Large intestine (tissue), 12 donors: ENCODE measurements at places on chromosomes 12 and 14. TPM values are rescaled to one million over a fixed set of nuclear protein-coding genes. Genes with fewer than 3 reads are reported as not detected.

- no peaks in the 10 kb centered on the region for H3K27me3 ChIP-seq
- peak overlapping the region; percentile 96 for H3K4me3 ChIP-seq
- peaks cover 30% of the 10 kb centered on the region for H3K36me3 ChIP-seq
- H3K27ac ChIP-seq: peak overlapping the region; percentile 87
- DNase-seq: peak; percentile 38
- H3K4me1 ChIP-seq: peaks cover 10% of the 10 kb centered on the region
Measured at GRCh38 chr12:56042843-56043242, 1.1 kb downstream of the RPS26 start.

TXNDC16 gene
- 12.7 TPM for polyA plus RNA-seq

DNA sequence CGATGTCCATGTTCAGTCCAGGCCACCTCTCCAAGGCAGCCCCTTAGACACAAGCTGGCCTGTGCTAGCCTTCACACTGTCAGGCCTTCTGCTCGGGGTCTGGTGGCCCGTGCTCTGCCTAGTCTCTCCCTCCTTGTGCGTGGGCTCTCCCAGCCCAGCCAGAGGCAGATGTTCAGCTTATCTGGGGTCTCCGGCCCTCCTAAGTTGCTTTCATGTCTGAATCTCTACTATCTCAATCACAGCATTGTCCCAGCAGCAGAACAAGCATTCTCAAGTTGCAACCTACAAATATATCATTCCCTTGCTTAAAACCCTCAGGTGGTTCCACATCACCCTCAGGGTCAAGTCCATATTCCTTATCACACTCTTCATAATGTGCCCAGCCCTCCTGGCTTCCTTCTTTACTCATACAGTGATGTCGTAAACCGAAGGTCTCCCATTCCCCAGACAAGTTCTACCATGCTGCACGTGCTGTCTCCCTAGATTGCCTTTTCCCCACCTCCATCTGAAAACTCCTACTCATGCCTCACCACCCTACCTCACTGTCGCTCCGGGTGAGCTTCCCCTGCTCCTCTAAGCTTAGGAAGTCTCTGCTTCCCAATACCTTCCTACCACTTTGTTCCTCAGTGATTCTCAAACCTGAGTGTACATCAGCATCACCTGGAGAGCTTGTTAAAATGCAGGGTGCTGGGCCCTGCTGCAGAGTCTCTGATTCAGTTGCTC lies 1.5 kb downstream of the KRT73 start:
- H3K27ac ChIP-seq: no peak overlapping the region
- H3K4me1 ChIP-seq: no peaks in the 10 kb centered on the region
- no peak overlapping the region for H3K4me3 ChIP-seq

ADAM21 gene
- 0.09 TPM for polyA plus RNA-seq

IL22 gene
- polyA plus RNA-seq: not detected

ADCY4 gene
- polyA plus RNA-seq: 10.5 TPM

DNA sequence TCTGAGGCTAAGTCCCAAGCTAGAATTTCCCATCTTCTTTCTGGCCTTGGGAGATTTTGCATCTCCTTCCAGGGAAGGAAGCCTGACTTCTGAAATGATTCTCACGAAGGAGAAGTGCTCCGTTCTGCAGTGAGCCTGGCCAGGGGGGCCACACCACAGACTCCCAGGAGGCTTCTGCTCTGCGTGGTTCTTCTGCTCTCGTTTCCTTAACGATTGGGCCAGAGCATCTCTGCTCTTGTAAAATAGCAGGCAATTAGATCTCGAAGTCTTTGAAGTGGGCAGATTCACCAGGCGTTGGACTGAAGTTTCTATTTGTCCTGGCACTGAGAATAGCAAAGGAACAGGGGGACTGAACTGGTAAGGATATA lies 6.7 kb upstream of the BATF start:
- no peaks in the 10 kb centered on the region for H3K36me3 ChIP-seq
- no peaks in the 10 kb centered on the region for H3K4me1 ChIP-seq
- H3K27ac ChIP-seq: no peak overlapping the region
- peaks cover 8% of the 10 kb centered on the region for H3K27me3 ChIP-seq
- no peak overlapping the region for H3K4me3 ChIP-seq

GRCh38 chr14:71492346-71492745 lies 439.9 kb upstream of the RGS6 start:
- DNase-seq: no peak
- H3K4me1 ChIP-seq: peaks cover 14% of the 10 kb centered on the region
- no peaks in the 10 kb centered on the region for H3K27me3 ChIP-seq

OR10AD1 gene
- 0.37 TPM for polyA plus RNA-seq

GRCh38 chr14:27528328-27528727 lies 930.5 kb upstream of the NOVA1 start:
- no peak overlapping the region for H3K27ac ChIP-seq
- no peaks in the 10 kb centered on the region for H3K36me3 ChIP-seq
- no peaks in the 10 kb centered on the region for H3K4me1 ChIP-seq

GRCh38 chr12:79298506-79298905 lies 392.3 kb downstream of the PAWR start:
- no peak for DNase-seq
- no peak overlapping the region for H3K27ac ChIP-seq
- H3K27me3 ChIP-seq: no peaks in the 10 kb centered on the region
- no peaks in the 10 kb centered on the region for H3K4me1 ChIP-seq
- H3K36me3 ChIP-seq: no peaks in the 10 kb centered on the region

DNA sequence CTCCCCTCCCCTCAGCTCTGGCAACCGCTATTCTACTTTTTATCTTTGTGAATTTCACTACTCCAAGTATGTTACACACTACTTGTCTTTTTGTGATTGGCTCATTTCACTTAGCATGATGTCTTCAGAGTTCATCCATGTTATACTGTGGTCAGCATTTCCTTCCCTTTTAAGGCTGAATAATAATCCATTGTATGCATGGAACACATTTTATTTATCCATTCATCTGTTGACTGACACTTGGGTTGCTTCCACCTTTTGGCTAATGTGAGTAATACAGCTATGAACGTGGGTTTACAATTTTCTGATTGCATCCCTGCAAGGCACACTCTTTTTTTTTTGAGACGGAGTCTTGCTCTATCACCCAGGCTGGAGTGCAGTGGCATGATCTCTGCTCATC lies 53.0 kb upstream of the FUT8 start:
- H3K36me3 ChIP-seq: no peaks in the 10 kb centered on the region
- no peak overlapping the region for H3K27ac ChIP-seq
- H3K27me3 ChIP-seq: no peaks in the 10 kb centered on the region
- H3K4me1 ChIP-seq: peaks cover 12% of the 10 kb centered on the region
- no peak for DNase-seq

SSTR1 gene
- 24.6 TPM for polyA plus RNA-seq

SMIM41 gene
- 0.88 TPM for polyA plus RNA-seq

METTL25 gene
- 9.4 TPM for polyA plus RNA-seq

DNA sequence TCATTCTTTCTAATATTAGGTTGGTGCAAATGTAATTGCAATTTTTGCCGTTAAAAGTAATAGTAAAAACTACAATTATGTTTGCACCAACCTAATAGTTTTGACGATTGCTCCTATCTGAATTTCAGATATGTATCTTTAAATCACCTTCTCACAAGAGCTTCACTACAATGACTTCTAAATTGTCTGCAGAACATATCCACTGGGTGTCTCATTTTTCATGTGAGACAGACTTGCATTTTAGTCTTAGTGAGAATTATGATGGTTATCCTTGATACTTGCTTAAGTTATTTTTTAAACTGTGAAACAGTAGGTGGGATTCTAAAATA lies 84.6 kb downstream of the ITPR2 start:
- H3K27me3 ChIP-seq: no peaks in the 10 kb centered on the region
- DNase-seq: no peak
- H3K4me1 ChIP-seq: no peaks in the 10 kb centered on the region
- no peak overlapping the region for H3K27ac ChIP-seq
- H3K4me3 ChIP-seq: no peak overlapping the region

GRCh38 chr12:5081016-5081415 lies 37.3 kb downstream of the KCNA5 start:
- H3K4me1 ChIP-seq: no peaks in the 10 kb centered on the region
- peaks cover 27% of the 10 kb centered on the region for H3K27me3 ChIP-seq
- no peaks in the 10 kb centered on the region for H3K36me3 ChIP-seq
- DNase-seq: no peak

DNA sequence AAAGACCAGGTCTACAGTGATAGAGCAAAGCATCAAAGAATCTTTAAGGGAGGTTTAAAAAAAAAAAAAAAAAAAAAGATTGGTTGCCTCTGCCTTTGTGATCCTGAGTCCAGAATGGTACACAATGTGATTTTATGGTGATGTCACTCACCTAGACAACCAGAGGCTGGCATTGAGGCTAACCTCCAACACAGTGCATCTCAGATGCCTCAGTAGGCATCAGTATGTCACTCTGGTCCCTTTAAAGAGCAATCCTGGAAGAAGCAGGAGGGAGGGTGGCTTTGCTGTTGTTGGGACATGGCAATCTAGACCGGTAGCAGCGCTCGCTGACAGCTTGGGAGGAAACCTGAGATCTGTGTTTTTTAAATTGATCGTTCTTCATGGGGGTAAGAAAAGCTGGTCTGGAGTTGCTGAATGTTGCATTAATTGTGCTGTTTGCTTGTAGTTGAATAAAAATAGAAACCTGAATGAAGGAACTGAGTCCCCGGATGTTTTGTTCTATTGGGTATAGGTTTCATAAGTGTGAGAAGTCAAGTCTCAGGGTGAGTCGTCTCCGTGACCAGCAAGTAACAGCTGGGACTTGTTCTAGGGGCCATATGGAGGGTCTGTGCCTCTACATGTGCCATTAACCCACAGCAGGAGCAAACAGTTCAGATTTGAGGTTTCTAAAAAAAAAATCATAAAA lies 9.3 kb downstream of the PEBP1 start:
- H3K4me1 ChIP-seq: no peaks in the 10 kb centered on the region
- no peak overlapping the region for H3K27ac ChIP-seq
- peaks cover 59% of the 10 kb centered on the region for H3K36me3 ChIP-seq
- no peaks in the 10 kb centered on the region for H3K27me3 ChIP-seq
- no peak overlapping the region for H3K4me3 ChIP-seq

- no peaks in the 10 kb centered on the region for H3K36me3 ChIP-seq
- no peak overlapping the region for H3K27ac ChIP-seq
- H3K4me3 ChIP-seq: no peak overlapping the region
- peaks cover 8% of the 10 kb centered on the region for H3K4me1 ChIP-seq
- DNase-seq: no peak
- no peaks in the 10 kb centered on the region for H3K27me3 ChIP-seq
Measured at GRCh38 chr12:12741660-12742059, 24.5 kb downstream of the CDKN1B start.

DNA sequence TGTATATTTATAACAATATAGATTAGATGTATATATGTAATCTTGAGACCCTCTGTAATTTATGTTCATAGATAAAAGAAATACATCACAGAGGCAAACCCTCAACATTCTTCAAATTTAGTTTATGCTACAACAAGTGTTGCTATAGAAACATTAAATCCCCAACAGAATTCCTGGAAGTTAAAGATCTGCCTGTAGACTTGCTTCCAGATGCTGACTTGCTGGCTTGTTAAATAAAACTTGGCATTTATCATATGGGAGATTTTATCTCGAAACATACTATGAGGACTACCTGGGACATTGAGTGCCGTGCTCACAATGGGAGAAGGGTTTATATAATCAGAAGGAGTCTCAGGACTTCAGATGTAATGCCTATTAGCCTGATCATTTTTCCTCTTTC lies 136.3 kb upstream of the PLXNC1 start:
- no peak for DNase-seq
- no peaks in the 10 kb centered on the region for H3K36me3 ChIP-seq
- no peak overlapping the region for H3K27ac ChIP-seq
- H3K27me3 ChIP-seq: no peaks in the 10 kb centered on the region
- H3K4me1 ChIP-seq: no peaks in the 10 kb centered on the region

TSPAN8 gene
- polyA plus RNA-seq: 595 TPM

DNA sequence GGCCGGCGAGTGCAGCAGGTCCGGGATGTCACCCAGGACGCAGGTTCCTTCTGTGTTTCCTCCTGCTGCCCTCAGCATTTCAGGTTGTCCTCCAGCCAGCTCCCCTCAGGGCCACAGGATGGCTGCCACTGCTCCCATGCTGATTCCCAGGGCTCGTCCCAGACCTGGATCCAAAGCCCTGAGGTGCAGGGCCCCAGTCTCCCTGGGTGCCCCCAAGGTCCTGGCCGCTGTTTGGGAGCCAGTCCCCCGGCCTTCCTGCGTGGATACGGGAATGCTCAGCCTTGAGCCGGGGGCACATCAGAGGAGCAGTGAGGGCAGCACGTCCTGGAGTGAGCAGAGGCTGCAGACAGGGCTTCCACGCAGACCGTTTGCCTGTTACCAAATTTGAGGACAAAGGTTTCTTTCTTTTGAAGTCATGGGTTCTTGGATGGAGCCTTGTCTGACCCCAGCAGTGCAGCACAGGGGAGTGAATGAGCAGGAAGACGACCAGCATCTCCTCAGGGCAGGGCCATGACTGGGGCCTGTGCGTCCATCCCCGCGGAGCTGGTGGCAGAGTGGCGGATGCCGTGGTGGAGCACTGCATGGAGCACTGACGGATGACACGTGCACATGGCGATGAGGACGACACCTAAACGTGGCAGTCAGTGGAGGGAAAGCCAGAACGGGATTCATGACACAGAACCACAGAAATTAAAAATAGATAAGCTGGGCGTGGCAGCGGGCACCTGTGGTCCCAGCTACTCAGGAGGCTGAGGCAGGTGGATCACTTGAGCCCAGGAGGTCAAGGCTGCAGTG lies 12.5 kb upstream of the CACNA2D4 start:
- no peaks in the 10 kb centered on the region for H3K4me1 ChIP-seq
- no peak overlapping the region for H3K4me3 ChIP-seq
- no peak overlapping the region for H3K27ac ChIP-seq
- no peak for DNase-seq

- H3K27ac ChIP-seq: no peak overlapping the region
- no peaks in the 10 kb centered on the region for H3K36me3 ChIP-seq
- DNase-seq: no peak
Measured at GRCh38 chr12:25056011-25056410, 107.1 kb upstream of the BCAT1 start.

DNA sequence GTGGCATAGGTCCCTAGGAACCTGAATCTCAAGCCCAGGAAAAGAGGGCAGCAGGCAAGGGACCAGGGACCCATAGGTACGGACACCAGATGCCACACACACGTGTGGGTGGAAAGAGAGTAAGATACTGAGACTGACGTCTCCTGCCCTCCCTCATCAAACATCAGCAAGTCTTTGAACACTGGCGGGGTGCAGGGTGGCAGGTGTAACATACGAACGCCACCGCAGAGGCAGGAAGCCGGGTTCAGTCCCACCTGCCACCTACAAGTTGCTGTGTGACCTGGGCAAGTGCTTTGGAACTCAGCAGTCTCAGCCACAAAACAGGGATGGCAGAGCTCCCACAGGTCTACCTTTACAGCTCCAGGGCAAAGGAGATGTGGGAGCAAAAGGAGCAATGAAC lies 11.1 kb downstream of the ACTN1 start:
- H3K27ac ChIP-seq: no peak overlapping the region
- peaks cover 14% of the 10 kb centered on the region for H3K36me3 ChIP-seq
- H3K4me1 ChIP-seq: peaks cover 64% of the 10 kb centered on the region
